ENCODE measurements at places on chromosomes 13 and 19. TPM values are rescaled to one million over a fixed set of nuclear protein-coding genes. Genes with fewer than 3 reads are reported as not detected.

GRCh38 chr13:27171244-27171826 lies at the start of gene USP12:
Gene USP12, minus strand, starts transcription at chr13:27171811. Its CDS starts 172 bp downstream, at chr13:27171639.
- peaks cover 37% of the 10 kb centered on the region for H3K4me1 ChIP-seq
- no peaks in the 10 kb centered on the region for H3K36me3 ChIP-seq
- H3K27me3 ChIP-seq, result no peaks in the 10 kb centered on the region
- H3K4me3 ChIP-seq, result peak within 1 kb of the TSS; percentile 78
- H3K27ac ChIP-seq, result peak within 1 kb of the TSS; percentile 72

DNA sequence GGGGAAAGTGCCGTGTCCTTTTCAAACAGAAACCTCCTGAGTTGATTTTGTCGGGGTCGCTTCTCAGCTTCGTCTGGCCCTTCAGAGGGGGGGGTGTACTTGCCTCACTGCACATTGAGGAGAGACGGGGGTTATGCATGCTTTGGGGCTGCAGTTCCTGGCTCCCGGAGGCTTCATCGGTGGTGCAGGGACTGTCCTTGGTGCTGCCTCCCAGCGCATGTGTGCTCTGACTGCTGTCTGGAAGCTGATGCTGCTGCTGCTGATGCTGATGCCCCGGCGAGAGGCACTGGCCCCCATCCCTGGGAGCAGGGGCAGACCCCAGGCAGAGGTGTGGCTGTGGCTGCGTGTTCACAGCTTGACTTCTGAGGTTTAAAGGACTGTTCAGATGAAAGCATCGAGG lies 91.0 kb downstream of the ARHGEF7 start:
- H3K4me1 ChIP-seq, result peaks cover 37% of the 10 kb centered on the region
- H3K27ac ChIP-seq, result no peak overlapping the region
- H3K36me3 ChIP-seq, result peaks cover 19% of the 10 kb centered on the region
- H3K27me3 ChIP-seq, result no peaks in the 10 kb centered on the region

DNA sequence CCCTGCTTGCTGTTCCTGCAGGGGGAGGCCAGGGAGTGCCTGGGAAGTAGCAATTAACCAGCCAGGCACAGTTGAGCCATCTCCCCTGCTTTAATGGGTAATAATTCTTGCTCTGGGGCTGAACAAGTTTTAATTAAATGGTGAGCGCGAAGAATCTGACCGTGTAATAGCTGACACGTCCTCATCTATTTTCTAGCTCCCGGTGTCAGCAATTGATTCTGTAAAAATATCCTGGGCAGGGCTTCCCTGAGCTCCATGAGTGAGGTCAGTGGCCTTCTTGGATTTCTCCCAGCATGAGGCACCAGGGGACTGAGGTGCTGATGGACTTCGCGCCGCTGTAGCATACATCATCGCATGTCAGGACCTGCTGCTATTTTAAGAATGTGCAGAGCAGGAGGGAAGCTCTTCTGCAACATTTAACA lies 26.9 kb downstream of the SIPA1L3 start:
- H3K4me3 ChIP-seq, result peak overlapping the region; percentile 75
- H3K36me3 ChIP-seq, result peaks cover 7% of the 10 kb centered on the region
- peak; percentile 57 for DNase-seq
- H3K4me1 ChIP-seq, result peaks cover 30% of the 10 kb centered on the region

GRCh38 chr13:33186861-33187291 lies 98.7 kb downstream of the STARD13 start:
- H3K36me3 ChIP-seq, result peaks cover 54% of the 10 kb centered on the region
- H3K4me1 ChIP-seq, result peaks cover 41% of the 10 kb centered on the region
- no peaks in the 10 kb centered on the region for H3K27me3 ChIP-seq

- no peak overlapping the region for H3K4me3 ChIP-seq
- no peaks in the 10 kb centered on the region for H3K36me3 ChIP-seq
- no peak for DNase-seq
Observed at GRCh38 chr13:107376341-107377125, 808.6 kb upstream of the ARGLU1 start.

DNA sequence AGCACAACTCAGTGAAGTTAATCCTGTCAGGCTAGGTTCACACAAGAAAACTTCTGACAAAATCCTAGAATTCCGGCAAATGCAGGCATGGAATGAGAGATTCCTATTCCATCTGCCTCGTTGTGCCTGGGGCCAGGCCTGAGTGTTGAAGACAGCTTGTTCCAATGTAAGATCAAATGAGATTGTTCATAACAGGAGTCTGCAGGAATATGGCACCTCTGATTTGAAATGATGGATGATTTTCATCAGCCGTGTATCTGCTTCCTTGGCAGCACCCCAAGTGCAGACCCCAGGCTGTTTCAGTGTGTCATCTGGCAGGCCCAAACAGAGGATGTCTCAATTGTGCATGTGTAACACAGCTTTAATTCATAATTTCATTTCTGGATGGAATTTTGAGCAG lies 35.3 kb upstream of the SACS start:
- no peak overlapping the region for H3K27ac ChIP-seq
- peaks cover 20% of the 10 kb centered on the region for H3K27me3 ChIP-seq
- no peak overlapping the region for H3K4me3 ChIP-seq
- H3K36me3 ChIP-seq, result peaks cover 6% of the 10 kb centered on the region
- DNase-seq, result no peak

GRCh38 chr19:7654401-7654800 lies 14.4 kb upstream of the RETN start:
- no peaks in the 10 kb centered on the region for H3K27me3 ChIP-seq
- no peak overlapping the region for H3K27ac ChIP-seq
- no peak for DNase-seq
- H3K4me1 ChIP-seq, result peaks cover 6% of the 10 kb centered on the region
- no peak overlapping the region for H3K4me3 ChIP-seq
- no peaks in the 10 kb centered on the region for H3K36me3 ChIP-seq

- no peaks in the 10 kb centered on the region for H3K27me3 ChIP-seq
- H3K36me3 ChIP-seq, result peaks cover 25% of the 10 kb centered on the region
- DNase-seq, result no peak
- H3K27ac ChIP-seq, result peak overlapping the region; percentile 87
Observed at GRCh38 chr19:48900477-48901406, 630 bp downstream of the NUCB1 start.

DNA sequence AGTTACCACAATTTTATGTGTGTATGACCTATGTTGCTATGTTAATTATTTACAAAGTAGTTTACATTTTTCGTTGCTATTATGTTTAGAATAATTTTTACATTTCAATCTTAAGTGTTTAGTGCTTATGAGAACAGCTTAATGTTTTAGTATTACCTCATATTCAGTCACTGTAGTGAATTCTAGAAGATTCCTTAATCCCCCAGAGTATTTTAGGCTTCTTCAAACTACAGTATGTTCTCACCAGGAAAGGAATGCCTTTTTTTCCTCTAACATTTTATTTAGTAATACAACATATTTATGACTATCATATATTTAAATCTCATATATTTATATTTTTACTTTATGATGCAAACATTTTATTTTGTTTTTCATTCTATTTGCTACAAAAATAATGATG lies 612.1 kb upstream of the KLHL1 start:
- no peak overlapping the region for H3K4me3 ChIP-seq
- peaks cover 70% of the 10 kb centered on the region for H3K27me3 ChIP-seq
- DNase-seq, result no peak
- no peaks in the 10 kb centered on the region for H3K36me3 ChIP-seq

DNA sequence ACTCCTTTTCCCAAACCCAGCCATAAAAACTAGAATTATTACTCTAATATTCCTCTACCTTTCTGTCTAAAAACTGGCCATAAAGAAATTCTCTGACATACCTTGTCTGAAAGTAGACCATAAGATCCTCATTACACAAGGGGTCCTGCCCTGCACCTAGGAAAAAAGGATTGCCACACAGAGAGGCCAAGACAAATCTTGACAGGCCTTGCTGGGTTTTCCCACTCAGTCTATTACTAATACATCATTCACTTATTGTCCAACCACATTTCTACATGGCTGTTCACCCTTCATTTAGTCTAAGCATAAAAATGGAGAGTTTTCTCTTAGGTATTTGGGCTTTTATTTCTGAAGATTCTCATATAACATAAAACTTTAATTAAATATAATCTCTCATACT lies 319.8 kb downstream of the PCDH20 start:
- no peak overlapping the region for H3K27ac ChIP-seq
- no peaks in the 10 kb centered on the region for H3K27me3 ChIP-seq
- peak; percentile 4 for DNase-seq
- no peak overlapping the region for H3K4me3 ChIP-seq

Gene PSG11
- total RNA-seq, result not detected

Gene NLRP4
- total RNA-seq, result not detected

Gene PTPRH
- 0.56 TPM for total RNA-seq

Gene ZNF490
- 6.9 TPM for total RNA-seq
